ENCODE measurements at places on chromosomes 6 and 20.

DNA sequence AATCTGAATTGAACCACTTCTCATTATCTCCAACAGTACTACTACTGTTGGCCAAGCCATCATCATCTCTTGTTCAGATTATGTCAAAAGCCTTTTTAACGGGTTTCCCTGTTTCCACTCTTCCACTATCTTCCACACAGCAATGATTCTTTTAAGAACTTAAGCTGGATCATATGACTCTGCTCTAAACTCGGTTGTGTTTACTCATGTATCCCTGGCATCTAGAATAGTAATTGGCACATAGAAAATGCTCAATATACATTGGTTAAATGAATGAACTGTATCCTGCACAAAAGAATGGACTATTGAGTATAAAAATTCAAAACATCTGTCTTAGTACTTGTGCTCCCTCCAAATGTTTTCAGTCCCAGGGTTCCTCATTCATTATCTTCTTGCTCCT, 2.8 kb upstream of the COX7A2 start:
- DNase-seq = no peak

- no peak for DNase-seq
Observed at GRCh38 chr6:2426561-2427340, 181.3 kb upstream of the GMDS start.

DNA sequence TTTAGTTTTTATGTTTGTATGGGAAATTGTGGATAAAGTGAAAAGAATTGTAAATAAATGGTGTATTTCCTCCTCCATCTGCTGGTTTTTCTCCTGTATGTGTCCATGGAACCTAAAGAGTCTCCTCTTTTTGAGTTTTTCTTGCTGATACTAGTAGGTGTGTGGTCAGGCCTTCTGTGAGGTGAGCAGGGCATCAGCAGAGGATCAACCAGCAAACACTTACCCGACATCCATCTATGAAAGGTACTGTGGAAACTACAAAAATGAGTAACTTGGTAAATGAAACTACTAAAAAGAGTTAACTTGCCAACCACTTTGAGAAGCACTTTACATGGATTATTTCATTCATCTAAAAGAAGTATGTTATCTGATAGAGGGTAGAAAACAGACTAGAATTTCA, 20.9 kb upstream of the RNF8 start:
- no peak for DNase-seq

DNA sequence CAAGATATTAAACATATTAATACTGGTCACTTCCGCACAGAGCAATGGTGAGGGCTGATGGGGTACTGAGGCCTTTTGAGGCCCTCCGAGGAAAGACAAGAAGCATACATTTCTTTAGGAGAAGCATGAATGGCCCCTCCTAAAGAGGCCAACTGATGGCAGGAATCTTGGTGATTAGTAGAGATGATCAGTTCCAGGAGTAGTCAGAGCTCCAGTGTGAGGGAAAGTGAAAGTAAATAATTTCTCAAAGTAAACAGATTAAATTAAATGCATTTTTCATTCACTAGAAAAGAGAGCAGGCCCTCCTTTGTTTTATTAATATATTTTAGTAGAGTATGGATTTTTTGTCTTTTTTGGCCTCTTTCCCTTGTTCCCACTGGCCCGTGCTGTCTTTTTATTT, 38.2 kb downstream of the NOX3 start:
- no peak for DNase-seq

DNA sequence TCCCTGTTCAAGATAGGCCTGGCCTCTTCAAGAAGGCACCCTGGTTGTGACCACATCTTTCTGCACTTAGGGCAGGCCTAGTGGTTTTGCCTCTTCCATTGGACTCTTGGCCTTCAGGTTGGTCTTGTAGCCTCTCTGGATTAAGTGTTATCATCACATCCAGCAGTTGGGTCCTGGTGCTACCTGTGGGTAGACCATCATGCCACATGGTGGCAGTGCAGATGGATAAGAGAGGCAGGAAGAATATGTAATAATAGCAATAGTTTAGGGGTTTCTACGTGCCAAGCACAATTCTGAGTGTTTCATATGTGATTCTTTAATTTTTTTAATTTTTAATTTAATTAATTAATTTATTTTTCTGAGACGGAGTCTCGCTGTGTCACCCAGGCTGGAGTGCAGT, 28.5 kb upstream of the SNRPB2 start:
- no peak for DNase-seq

- no peak for DNase-seq
Observed at GRCh38 chr6:143009851-143010250, 50.8 kb upstream of the AIG1 start.

GRCh38 chr6:147724454-147724853, 216.0 kb downstream of the SAMD5 start:
- no peak for DNase-seq

GRCh38 chr6:135212020-135212806, 31.1 kb downstream of the MYB start:
- no peak for DNase-seq

Data from stimulated activated CD4-positive, alpha-beta T cell treated with anti-CD3 and anti-CD28 coated beads, Interleukin-12 subunit alpha, Interleukin-12 subunit beta, amount 100 ng/mL, for 24 hours (primary cell).